GM12864 (cell line): ENCODE measurements at places on chromosomes 2 and 18.
A peak's percentile ranks its signal among the peaks of the same experiment; 100 is the strongest.

GRCh38 chr2:174902506-174903263 lies 102.5 kb downstream of the CHN1 start:
- DNase-seq: no peak

DNA sequence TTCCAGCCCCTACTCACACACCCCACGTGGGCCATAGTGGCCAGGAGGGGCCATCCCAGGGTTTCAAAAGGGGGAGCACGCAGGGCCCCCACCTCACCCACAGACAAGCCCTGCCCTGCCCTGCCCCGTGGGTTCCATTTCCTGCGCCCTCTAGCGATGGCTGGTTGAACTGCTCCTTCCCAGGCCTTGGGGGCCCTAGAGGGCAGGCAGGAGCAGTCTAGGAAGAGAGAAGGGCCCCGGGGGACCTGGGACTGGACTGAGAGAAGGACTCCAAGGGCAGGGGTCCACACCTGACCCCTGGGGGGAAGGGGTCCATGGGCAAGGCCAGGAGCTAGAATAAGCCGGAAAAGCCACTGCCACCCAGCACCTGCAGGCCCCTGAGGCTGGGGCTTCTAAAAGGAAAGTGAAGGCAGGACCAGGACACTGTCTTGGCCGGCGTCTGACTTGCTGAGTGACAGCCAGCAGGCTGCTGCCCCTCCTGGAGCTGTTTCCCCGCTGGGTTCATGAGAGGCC lies 10.1 kb downstream of the CYP26B1 start:
- DNase-seq: peak; percentile 3

DNA sequence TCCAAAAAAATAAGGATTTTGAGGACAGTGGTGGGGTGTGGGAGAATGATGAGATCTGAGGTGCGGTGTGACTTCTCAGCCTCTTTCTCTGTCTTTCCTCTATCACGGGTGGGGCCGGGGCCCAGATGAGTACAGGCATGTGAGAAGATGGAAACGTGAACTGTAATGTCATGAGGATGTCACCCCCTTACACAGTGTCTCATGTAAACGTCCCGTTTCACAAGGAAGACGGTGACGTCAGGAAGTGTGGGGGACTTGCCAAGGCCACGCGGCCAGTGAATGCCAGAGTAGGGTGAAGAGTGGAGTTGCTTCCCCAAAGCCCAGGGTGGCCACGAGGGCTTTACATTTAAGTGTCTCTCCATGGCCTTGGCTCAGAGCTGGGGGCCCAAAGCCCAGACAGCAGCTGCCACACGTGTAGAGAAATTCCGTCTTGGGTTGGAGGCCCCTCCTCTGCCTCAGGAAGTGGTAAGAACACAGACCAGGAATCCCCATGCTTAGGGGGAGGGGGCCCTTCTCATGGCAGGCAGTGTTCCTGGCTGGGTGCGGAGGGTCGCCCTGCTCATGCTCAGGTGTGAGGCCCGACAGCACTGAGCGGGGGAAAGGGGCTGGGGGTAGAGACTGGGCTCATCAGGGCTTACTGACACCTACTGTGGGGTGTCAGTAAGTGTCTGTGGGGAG lies 80.9 kb upstream of the SMAD7 start:
- no peak for DNase-seq

- DNase-seq: no peak
These were observed 510.1 kb downstream of the TXNL1 start for GRCh38 chr18:56128153-56128791.

- no peak for DNase-seq
These were observed 39.4 kb downstream of the LIPG start for GRCh38 chr18:49601211-49601610.

DNA sequence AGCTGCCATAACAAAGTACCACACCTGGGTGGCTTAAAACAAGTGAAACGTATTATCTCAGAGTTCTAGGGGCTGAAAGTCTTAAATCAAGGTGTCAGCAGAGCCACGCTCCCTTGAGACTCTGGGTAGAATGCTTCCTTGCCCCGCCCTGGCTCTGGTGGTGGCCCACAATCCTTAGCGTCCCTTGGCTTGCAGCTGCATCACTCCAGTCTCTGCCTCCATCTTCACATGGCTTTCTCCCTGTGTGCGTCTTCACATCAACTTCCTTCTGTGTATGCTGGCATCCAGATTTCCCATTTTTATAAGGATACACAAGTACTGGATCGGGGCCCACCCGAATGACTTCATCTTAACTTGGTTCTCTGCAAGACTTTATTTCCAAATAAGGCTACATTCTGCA lies 62.5 kb downstream of the MRO start:
- no peak for DNase-seq

- no peak for DNase-seq
These were observed 407.3 kb upstream of the LYPD1 start for GRCh38 chr2:133077269-133077822.

- no peak for DNase-seq
These were observed 24.7 kb downstream of the CYP27C1 start for GRCh38 chr2:127195140-127196074.
